ENCODE measurements at places on chromosomes 5 and 9.

- DNase-seq, result no peak
Observed at GRCh38 chr9:100992632-100993031, 35.9 kb upstream of the PLPPR1 start.

GRCh38 chr5:7884491-7885267 lies 15.7 kb downstream of the MTRR start:
- no peak for DNase-seq

DNA sequence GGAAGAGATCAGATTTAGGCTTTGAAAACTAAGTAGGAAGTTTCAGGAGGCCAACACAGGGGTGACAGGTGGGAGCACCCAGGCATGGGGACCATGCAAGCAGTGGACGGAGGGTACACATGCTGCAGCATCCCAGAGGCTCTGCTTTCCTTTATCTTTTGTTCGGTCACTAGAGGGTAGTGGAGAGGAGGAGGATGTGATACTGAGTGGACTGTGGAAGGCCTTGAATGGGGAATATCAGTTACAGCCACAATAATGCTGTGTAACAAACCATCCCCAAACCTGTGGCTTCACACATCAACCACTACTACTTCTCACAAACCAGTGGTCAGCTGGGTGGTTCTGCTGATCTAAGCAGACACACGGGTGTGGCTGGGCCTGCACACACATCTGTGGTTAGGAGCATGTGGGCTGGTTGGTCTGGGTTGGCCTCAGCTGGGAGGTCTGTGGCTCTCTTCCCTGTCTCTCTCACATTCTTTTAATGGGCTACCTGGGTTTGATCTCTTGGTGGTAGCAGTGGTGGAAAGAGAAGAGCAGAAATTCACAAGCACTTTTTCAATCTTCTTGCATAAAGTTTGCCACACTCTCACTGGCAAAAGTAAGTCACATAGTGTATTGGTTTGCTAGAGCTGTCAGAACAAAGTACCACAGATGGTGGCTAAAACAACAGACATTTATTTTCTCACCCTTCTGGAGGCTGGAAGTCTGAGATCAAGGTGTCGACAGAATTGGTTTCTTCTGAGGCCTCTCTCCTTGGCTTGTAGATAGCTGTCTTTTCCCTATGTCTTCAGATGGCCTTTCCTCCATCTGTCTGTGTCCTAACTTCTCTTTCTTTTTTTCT lies 238.7 kb downstream of the AGTPBP1 start:
- no peak for DNase-seq

DNA sequence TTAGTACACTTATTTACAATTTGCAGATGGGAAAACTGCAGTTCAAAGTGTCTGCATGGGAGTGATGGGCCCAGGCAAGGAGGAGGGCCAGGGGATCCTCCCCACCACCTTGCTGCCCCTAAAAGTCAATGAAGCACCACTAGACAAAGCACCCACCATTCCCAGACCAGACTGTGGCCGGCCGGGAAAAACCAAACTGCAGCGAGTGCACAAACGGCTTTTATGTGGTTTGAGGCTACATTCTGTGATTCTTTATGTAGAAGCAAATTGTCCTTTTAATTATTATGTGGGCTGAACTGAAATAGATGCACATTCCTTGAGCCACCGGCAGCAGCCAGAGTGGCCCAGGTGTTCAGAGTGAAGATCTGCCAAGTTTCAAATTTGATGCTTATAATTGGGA lies 585.3 kb upstream of the KLF4 start:
- no peak for DNase-seq

DNA sequence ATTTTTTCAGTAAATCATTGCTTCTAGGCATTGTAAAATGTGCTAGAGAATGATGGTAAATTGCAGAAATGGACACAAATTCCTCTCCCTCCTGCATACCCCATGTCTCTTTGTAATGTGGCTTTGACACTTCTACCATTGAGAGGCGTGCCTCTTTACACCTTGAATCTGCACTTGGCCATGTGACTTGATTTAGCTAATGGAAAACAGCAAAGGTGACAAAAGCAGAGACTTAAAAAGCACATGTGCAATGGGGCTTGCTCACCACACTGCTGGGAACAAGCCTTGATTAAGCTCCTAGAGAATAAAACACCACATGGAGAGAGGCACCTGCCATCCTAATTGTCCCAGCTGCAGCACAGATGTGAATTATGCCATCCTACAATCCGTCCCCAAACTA lies 69.9 kb upstream of the NAA35 start:
- DNase-seq, result no peak

GRCh38 chr9:104339692-104340091 lies 164.4 kb upstream of the OR13F1 start:
- no peak for DNase-seq

- DNase-seq, result no peak
Observed at GRCh38 chr5:448766-449090, 5.8 kb downstream of the EXOC3 start.

DNA sequence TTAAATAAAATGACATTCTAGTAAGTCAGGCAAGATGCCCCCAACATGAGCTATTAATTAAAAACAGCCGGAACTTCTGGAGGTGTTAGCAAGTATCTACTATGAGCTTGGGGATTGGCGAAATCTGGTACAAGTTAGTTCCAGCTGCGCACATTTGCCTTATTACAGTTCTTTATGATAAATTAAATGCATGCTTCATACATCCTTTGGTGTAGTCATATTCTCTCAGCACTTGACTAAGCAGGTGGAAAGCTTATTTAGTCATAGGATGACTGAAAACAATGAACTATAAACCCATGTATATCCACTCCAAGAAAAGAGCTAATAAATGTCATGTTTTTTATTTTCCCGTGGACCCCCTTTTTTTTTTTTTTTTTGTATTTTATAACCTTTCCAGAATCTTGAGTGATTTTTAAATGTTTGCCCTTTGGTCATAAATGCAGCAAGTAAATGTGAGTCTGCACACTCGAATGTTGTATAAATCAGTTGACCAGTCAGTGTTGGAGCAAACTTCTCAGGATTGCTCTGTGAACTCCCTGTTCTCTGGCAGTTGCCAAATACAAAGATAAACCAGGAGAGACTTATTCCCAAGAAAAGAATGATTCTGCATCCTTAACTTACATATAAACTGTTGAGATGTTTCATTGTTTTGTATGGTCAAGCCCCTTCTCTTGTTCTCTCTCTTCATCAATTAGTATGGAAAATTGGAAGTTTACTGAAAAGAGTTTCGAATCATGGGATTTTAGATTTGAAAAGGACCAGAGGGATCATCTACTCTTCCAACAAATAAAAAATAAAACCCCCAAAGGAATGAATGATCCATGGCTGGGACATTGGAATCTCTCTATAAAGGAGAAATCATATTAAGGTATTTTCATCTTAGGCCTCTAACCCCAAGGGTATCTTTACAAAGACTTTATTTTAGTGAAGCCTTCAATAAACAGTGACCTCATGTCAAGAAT lies 38.3 kb downstream of the PIK3R1 start:
- no peak for DNase-seq

GRCh38 chr9:114218264-114219120 lies 63.2 kb downstream of the COL27A1 start:
- no peak for DNase-seq

Measured in NCI-H1694 (cell line).